ENCODE measurements at places on chromosomes 12 and 14.

DNA sequence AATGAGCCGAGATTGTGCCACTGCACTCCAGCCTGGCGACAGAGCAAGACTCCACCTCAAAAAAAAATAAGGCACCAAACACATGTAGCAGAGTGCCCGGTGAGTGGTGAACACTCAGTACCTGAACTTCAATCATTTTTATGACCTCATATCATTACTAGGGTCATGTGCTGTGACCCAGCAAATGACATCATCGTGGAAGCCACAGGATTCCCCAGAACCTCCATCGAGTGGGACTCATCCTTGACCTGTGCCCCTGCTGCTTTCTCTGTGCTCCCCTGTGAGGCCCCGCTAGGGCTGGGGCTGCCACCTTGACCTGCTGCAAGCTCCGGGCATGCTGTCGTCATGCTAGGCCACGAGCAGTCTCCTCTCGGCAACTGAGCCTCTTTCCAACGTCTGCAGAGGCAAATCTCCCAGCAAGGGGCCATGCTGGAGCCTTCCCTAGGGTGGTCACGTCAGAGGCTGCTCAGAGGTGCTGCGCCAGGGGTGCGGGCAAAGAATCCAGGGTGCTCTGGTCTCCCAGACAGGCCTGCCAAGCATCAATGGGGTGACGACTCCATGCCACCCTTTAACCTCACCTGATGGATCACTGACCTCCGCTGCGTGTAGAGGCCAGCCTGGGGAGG lies 18.5 kb downstream of the GLTP start:
- no peak for DNase-seq

- no peak for DNase-seq
Measured at GRCh38 chr12:7483343-7483742, 20.2 kb downstream of the CD163 start.

- DNase-seq: no peak
Measured at GRCh38 chr14:96961895-96962294, 164.7 kb downstream of the VRK1 start.

DNA sequence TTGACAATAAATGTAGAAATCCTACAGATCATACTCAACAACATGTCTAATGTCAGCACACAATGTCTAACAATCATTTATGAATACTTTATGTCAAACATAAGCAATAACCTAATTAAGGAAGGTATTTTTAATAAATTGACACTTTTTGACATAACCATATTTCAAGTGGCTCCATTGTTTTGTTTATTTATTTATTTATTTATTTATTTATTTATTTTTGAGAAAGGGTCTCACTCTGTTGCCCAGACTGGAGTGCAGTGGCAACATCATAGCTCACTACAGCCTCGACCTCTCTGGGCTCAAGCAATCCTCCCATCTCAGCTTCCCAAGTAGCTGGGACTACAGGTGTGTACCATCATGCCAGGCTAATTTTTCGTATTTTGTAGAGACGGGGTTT lies 267.6 kb upstream of the BTG1 start:
- DNase-seq: no peak

- no peak for DNase-seq
Measured at GRCh38 chr12:132638541-132639408, 20.2 kb downstream of the P2RX2 start.

GRCh38 chr14:100898935-100899883 lies 4.3 kb downstream of the RTL1 start:
- no peak for DNase-seq

DNA sequence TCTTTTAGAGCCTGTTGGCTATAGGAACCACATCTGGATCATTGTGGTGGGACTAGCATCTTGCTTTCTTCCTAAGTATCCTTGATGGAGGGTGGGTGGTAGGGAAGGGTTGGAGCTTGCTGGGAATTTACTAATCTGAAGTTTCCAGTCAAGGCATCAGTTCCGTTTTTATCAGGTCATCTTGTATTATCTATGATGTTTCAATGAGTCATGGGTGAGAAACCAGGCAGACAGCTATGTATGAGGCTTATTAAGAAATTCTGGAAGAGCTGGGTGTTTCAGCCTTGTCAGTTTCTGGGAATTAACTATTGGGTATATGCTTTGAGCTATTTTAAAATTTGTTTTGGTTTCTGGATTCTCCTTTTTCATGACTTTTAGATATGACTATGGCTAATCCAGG lies 11.3 kb downstream of the TSFM start:
- no peak for DNase-seq

- no peak for DNase-seq
Measured at GRCh38 chr12:22250762-22251161, 83.7 kb downstream of the ST8SIA1 start.

DNA sequence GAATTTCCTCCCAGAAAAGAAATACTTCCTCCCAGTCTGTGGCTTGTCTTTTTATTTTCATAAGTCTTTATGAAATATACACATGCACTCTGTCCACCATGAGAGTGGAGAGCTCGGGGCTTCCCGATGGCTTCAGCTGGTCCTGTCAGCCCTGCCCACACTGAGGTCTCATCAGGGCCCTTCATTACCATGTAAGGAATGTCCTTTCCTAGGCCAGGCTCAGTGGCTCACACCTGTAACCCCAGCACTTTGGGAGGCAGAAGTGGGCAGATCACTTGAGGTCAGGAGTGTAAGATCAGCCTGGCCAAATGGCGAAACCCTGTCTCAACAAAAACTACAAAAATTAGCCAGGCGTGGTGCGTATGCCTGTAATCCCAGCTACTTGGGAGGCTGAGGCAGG lies 77.0 kb downstream of the CPSF2 start:
- no peak for DNase-seq

DNA sequence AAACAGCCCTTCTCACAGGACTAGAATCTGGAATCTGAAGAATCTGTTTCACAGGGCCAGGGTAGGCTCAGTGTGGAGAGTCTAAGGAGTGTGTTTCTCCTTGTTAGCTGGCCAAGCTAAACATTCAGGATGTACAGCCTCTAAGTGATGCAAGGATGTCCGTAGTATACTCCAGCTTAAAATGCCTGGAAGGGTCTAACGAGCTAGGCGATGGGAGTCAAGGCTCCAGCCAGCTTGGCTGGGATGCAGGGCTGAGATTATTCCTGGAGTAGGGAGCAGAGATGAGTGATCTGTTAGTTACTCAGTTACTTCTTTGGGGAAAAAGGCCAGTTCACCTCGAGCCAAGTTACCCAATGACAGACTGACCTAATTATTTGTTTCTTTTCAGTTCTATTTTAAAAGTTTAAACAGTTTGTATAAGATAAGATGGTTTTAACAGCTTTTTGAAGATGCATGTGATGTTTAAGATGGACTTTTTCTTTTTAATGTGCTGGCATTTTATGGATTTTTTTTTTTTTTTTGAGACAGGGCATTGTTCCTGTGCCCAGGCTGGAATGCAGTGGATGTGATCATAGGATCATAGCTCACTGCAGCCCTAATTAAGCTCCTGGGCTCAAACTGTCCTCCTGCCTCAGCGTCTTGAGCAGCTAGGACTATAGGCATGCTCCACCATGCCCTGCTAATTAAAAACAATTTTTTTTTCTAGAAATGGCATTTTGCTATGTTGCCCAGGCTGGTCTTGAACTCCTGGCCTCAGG lies 41.1 kb downstream of the SYNE2 start:
- no peak for DNase-seq

DNA sequence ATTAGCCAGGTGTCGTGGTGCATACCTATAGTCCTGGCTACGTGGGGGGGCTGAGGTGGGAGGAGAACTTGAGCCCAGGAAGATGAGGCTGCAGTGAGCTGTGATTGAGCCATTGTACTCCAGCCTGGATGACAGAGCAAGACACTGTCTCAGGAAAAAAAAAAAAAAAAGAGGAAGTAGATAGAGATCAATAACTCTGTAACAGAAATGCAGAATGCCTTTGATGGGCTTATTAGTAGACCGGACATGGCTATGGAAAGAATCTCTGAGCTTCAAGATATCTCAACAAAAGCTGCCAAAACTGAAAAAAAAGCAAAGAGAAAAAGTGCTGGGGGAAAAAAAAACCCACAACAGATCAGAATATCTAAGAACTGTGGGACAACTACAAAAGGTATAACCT lies 37.5 kb downstream of the GPR68 start:
- DNase-seq: no peak

DNA sequence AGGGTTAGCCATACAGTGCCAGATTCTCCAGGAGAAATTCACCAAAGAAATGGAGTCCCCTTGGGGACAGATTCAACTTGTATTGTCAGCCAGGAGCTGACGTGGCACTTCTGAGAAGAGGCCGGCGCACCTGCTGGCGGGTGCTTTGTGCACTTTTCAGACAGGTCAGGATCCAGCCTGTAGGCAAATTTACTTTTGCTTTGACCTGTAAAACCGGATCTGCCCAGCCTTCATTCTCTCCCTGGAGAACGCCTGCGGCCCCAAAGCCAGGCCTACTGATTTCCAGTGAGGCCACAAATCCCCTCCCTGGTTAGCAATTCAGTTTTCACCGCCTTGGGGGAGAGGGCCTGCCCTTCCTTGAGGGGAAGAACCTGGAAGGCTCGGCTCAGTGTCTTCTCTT lies 17.4 kb downstream of the P2RX4 start:
- no peak for DNase-seq

DNA sequence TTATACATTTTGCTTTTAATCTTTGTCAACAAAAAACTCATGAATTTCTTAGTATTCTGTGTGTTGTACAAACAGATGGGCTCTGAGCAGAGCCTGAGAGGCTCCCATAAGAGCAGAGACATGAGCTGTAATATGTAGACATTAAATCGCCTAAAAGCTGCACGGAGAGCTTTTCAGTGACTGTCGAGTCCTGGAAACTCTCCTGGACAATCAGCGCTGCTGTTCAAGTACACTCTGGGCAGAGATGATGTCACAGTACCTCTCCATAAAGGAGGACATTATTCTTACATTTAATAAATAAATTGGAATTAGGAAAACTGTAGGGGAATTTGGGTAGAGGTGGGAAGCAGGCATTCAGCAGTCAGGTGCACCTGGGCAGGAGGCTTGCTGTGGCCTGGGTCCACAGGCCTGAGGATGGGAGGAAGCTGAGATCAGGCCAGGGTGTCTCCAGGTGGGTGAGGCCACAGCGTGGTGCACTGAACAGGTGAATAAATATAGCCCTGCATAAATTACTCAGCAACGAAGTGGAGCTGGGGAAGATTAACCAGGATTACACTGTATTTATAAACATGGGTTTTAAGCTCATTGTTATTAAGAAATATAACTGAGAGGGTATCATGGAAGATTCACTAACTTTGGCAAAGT lies 13.3 kb upstream of the TCL1A start:
- no peak for DNase-seq

DNA sequence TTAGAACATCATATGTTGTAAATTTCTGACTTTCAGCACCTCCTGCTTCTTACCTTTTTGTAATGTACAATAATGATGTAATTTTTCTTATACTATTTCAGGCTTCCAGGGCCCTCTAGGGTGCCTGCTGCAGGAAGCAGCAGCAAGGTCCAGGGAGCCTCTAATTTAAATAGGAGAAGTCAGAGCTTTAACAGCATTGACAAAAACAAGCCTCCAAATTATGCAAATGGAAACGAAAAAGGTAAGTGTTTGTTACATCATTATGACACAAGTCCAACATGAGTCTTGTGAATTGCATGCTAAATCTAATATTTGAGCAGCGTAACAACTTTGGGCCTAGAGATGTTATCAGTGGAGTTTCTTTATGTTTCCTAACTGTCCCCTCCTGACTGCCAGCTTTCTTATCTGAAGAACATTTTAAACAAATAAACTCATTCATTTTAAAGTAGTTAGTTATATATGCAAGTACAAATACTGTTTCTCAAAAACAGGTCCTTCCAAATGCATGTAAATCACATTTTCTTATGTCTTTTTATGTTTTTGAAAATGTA lies 167.6 kb downstream of the NAV3 start:
- no peak for DNase-seq
